Fibroblast of the conjunctiva (primary cell): ENCODE measurements at places on chromosomes 5 and 9.

DNA sequence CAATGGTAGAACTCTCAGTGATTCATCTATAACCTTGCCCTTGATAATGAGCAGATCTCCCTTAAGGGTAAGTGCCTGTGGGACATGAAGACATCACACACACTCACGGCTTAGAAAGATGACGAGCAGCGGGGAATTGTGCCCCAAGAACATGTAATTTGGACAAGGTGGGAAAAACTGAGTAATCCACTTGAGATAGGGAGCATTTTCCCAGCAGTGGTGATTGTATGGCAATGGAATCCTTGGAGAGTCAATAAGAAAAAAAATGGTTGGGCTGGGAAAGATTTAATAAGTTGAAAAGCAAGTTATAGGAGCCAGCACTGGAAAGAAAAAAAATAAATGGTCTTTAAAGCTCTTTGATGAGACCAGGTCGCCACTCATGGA, 193.1 kb downstream of the GLIS3 start:
- DNase-seq, result no peak

DNA sequence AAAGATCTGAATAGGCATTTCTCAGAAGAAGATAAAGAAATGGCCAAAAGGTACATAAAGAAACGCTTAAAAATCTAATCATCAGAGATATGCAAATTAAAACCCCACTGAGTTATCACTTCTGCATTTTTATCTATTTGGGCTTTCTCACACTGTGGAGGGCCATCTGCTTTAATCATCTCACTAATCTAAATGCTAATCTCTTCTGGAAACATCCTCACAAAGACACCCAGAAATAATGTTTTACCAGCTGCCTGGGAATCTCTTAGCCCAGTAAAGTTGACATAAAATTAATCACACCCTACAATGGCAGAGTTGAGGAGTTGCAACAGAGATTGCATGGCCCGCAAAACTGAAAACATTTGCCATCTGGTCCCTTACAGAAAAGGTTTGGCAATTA, 407.9 kb upstream of the CYLC2 start:
- no peak for DNase-seq

DNA sequence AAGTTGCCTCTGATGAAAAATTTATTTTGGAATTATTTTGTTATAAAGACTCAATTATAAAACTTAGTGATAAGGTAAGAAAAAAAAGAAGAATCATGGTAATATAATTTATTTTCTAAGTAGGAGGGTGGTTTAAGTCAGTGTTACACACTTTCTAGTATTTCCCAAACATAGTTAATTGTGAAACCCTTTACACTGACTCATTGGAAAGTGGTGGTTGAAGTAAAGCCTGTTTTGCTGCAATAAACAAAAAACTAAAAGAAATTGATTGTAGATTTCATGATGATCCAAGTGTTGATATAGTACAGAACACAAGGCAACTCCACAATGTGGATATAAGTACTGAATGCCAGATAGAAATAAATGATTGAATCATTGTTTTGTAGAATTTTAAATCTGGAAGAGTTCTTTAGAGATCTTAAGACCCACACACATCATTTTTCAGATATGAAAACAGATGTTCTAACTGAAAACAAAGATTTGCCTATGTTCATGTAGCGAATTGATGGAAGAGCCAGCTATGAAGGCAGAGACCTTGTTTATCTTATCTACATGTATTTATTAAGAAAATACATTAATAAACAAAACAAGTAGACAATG, 539.8 kb downstream of the PRELID2 start:
- no peak for DNase-seq

GRCh38 chr5:55234121-55234700, 803 bp upstream of the CCNO start:
- DNase-seq, result no peak

DNA sequence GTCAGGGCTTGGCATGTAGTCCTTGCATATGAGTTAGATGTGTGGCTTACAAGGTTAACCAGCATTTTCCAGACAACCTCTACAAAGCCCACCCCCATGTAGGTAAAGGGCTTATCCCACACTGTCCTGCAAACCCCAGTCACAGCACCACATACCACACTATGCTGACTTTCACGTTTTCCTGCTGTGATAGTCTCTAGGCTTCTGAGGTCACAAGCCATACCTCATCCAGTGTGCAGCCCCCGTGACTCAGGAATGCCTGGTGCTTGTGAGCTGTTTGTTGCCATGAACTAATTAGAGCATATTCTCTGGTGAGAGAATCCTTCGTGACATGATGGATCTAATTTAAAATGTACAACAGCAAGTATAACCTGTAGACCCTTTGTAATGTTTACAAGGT, 50.8 kb downstream of the ERAP1 start:
- DNase-seq, result no peak

- DNase-seq, result no peak
Observed at GRCh38 chr5:79560771-79561524, 47.0 kb upstream of the HOMER1 start.

DNA sequence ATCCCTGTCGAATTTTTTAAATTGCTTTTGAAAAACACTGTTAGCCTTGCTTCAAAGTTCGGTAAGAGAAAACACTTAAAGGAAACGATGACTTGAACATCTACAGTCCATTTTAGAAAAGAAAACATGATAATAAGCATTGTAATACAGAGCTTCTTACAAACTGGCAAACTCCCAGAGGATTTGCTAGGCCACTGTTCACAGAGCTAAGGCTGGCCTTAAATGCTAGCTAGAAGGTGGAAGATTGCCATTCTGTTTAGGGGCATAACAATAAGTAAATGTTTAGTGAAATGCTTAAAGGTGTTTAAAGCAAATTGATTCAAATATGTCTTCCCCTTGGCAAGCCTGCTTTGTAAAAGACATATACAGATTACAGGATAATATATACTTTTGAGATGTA, 169.6 kb downstream of the TLE4 start:
- no peak for DNase-seq
